ENCODE measurements at places on chromosomes 11 and 22.

- DNase-seq: no peak
These were observed 7.5 kb downstream of the BCL9L start for GRCh38 chr11:118918128-118918685.

DNA sequence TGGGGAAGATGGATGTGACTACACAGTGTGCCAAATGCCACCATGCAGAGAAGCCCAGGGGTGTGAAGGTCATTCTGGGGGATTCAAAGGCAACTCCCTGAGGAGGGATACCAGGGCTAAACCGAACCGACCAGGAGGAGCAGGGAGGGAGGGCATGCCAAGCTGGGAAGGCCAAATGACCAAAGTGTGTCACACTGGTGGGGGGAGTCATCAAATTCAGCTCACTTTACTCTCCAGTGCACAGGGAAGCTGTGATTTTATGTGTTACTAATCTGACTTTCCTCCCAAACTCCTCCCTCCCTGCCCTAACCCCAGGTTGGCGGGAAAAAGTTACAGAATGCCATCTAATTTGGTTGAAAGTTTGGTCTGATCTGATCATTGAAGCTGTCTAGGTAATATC, 29.7 kb upstream of the TSKU start:
- DNase-seq: no peak

- no peak for DNase-seq
These were observed 2.8 kb upstream of the MCAM start for GRCh38 chr11:119319700-119320239.

DNA sequence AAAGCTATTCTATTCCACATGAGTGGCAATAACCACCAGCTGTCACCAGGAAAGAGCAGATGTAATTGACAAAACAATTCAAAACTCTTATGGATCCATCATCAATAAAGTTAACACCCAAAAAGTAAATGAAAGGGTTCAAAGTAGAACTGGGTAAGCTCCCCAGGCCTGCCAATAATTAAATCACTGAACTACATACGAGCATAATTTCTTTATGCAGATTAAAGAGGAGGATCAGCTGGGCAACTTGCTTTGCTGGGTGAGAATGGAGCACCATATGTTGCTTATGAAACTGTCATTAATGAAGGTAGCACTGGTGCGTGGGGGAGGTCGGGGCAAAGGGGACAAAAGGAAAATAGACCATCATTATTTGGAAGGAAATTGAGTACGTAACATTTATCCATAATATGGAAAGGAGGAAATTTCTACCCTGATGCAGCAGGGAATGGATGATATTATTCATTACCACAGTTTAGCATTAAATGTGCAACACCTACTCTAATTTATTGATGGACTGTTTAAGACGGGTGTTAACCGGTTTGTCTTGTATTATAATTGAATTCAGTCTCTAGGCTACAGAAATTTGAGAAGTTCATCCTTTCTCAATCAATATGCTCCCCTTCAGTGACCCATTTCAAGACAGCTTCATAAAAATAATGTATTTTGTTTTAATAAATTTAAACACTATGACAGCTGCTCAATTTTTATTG, 315.9 kb downstream of the CADM1 start:
- DNase-seq: no peak

DNA sequence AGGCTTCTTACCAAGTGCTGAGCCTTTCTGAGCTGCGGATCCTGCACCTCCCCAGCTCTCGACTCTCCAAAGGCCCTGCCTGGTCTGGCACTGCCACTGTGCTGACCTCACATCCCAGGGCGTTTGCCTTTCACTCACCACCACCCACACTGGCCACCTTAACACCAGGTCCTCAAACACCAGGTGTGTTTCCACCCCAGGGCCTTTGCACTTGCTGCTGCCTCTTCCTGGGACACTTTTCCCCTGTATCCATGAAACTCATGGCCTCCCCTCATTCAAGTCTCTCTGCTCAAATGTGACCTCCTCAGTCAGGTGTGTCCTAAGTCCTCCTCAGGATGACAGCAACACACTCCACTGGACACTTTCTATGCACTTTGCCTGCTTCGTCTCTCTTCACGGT, 51.4 kb upstream of the ANO1 start:
- DNase-seq: no peak

GRCh38 chr22:29145321-29146072, 60.2 kb upstream of the EMID1 start:
- DNase-seq: no peak

- DNase-seq: no peak
These were observed 19.0 kb downstream of the A4GALT start for GRCh38 chr22:42701694-42702093.

DNA sequence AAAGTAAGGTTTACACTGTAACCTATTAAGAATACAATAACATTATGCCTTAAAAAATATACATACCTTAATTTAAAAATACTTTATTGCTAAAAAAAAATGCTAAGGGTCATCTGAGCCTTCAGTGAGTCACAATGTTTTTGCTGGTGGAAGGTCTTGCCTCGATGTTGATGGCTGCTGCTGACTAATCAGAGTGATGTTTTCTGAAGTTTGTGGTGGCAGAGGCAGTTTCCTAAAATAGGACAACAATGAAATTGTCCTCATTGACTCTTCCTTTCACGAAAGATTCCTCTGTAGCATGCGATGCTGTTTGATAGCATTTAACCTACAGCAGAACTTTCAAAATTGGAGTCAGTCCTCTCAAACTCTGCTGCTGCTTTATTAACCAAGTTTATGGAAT, 97.6 kb downstream of the FAT3 start:
- no peak for DNase-seq

GRCh38 chr11:93054881-93055280, 85.4 kb downstream of the MTNR1B start:
- DNase-seq: no peak
